ENCODE measurements at places on chromosomes 7 and 10. TPM values are rescaled to one million over a fixed set of nuclear protein-coding genes. Genes with fewer than 3 reads are reported as not detected.

The PLXNA4 gene
- total RNA-seq = 1.6 TPM

The PNLIPRP2 gene
- total RNA-seq = not detected

The CPA2 gene
- total RNA-seq = not detected

The GRM8 gene
- total RNA-seq = not detected

The NPFFR1 gene
- total RNA-seq = not detected

The FERD3L gene
- total RNA-seq = not detected

The ARPC1B gene
- total RNA-seq = 398 TPM

The TIMM23 gene
- 73.9 TPM for total RNA-seq

The RSPH10B2 gene
- total RNA-seq = 1.0 TPM

The SLC26A5 gene
- total RNA-seq = not detected

The DGKB gene
- total RNA-seq = not detected

The PLAC9 gene
- not detected for total RNA-seq

The CRHR2 gene
- not detected for total RNA-seq

The ODAD2 gene
- not detected for total RNA-seq

The ANKRD1 gene
- total RNA-seq = not detected

The CDHR1 gene
- 0.37 TPM for total RNA-seq

The TUBGCP2 gene
- total RNA-seq = 64.7 TPM

The ZEB1 gene
- 57.0 TPM for total RNA-seq

The RBM20 gene
- 0.07 TPM for total RNA-seq

The FGFBP3 gene
- 1.5 TPM for total RNA-seq
